ENCODE measurements at places on chromosomes 13 and 19.

GRCh38 chr19:17909003-17909732 is 23.6 kb upstream of the CCDC124 start:
- DNase-seq, result no peak

GRCh38 chr19:2261438-2262172 is 5.4 kb upstream of the JSRP1 start:
- DNase-seq, result no peak

DNA sequence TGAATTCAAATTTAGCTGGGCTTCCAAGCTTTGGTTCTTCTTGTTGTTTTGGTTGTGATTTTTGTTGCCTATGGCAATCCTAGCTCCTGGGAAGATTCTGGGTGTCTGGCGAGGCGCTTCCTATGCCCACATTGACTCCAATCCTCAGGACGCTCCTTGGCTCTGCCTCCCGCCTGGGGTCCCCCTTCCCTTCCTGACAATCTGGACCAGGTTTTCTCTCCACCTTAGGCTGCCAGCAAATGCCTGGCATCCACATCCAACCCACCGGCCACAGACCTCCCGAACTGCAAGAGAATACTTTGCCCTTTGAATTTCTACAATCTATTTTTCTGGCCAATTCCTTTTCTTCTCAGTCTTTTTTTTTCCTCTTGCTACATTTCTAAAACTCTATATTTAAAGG is 186.9 kb upstream of the UBL3 start:
- no peak for DNase-seq

DNA sequence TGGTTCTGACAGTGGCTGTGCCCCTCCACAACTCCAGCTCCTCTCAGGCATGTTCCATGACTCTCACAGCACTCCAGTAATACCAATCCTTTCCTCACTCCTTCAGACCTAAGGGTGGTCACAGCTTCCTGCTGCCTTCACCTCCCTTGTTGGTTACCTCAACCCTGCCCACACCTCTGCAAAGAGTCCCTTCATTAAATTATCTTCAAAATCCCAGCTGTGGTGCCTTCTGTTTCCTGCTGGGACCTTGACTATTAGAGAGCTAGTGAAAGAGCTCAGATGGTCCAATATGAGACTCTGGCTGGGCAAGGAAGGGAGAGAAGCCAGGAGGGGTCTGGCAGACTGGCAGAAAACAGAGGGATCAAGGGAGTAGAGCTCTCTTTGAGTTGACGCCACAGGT is 26.1 kb downstream of the DEDD2 start:
- no peak for DNase-seq

DNA sequence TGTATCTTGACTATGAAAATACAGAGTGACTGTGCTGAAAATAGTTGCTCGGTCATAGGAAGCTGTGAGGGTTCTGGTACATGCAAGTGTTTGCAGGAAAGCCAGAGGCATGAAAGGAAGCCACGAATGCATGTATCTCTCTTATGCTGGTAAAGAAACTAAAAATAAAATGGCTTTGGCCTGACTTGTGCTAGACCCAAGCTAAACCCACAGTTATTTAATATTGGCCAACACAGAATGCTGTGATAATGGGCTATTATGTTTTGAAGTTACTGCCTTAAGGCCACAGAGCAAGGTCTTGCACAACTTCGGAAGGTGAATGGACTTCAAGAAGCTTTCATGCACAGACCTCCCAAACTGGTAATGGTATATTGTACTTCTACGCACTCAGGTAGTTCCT is 518.2 kb upstream of the HTR2A start:
- no peak for DNase-seq

DNA sequence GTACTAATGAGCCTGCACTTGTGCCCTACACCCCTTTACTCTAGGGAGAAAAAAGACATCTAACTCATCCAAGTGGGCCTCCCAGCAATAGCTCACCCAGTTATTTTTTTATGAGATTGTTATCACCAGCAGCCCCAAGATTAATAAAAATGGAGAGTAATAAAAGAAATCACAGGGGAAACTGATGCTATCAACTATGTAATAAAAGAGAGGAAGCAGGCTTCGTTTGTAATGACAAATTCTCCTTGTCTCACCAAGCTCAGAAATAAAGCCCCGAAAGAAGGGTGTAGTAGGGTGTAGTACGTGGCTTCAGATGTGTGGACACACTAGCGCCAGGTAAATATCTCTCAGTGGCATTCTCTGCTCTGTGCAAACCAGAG is 204.9 kb downstream of the USP12 start:
- no peak for DNase-seq
